Inflammatory macrophage treated with lipopolysaccharide for 4 hours (primary cell): ENCODE measurements at places on chromosomes 4 and X.

DNA sequence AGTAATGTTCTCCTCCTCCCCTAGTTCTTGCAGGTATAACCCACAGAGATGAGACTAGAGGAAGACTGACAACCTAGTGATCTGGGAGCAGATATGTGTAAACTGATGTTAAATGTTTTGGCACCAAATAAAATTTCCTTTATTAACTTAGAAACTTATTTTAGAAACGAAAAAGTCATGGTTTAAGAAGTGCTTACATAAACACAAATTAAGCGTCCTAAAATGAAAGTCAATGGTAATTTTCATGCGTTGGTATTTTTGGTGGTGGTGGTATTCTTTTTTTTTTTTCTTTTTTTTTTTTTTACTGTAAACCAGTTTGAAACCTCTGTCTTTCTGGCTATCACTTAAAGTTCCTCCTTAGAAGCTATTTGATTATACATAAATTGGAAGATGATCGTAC is 1438.1 kb upstream of the TENM3 start:
- no peak for DNase-seq

GRCh38 chrX:152861116-152861515 is 30.3 kb downstream of the NSDHL start:
- no peak for DNase-seq

- DNase-seq, result no peak
Measured at GRCh38 chr4:71833232-71833900, 49.5 kb upstream of the GC start.

- DNase-seq, result no peak
Measured at GRCh38 chr4:140110542-140111215, 43.3 kb downstream of the MAML3 start.

DNA sequence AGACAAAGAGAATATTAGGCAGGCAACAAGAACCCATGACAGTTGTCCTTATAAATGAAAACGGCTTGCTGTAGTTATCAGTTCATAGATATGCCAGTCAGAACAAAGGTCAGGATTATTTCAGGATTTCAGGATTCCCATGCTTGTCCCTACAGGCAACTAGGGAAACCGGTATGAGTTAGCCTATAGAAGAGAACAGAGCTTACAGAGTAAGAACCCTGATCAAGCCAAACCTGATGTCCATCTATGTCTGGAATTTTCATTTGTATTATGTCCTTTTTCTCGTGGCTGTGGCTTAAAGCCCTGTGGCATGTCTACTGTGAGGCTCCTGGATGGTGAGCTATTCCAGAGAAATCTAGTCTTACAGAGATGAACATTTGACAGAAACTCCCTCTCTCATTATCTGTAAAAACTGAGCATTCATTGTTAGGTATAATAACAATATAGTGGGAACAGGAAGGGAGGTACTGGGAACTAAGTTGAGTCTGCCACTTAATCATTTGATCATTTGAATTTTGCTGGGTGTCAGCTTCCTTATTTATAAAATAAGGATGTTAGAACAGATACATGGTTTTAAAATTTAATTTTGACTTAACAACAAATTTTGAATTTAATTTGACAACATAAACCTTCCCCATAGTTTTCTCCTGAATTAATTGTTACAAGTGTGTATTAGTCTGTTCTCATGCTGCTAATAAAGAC is 129.5 kb upstream of the KLF3 start:
- DNase-seq, result peak; percentile 44

DNA sequence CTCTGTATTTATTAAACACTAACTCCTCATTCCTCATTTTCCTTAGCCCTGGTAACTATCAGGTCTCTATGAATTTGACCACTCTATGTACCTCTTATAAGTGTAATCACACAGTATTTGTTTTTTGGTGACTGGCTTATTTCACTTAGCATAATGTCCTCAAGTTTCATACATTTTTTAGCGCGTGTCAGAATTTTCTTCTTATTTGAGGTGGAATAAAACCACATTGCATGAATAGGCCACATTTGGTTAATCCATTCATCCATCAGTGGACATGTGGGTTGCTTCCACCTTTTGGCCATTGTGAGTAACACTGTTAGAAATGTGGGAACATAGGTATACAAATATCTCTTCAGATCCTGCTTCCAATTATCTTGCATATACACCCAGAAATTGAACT is 341.2 kb upstream of the BOD1L1 start:
- DNase-seq, result no peak

GRCh38 chrX:97065973-97066372 is 182.3 kb downstream of the RPA4 start:
- no peak for DNase-seq

- DNase-seq, result no peak
Measured at GRCh38 chr4:20723019-20723418, 22.8 kb downstream of the PACRGL start.

GRCh38 chrX:142156567-142156966 is 48.5 kb downstream of the MAGEC2 start:
- DNase-seq, result no peak

GRCh38 chr4:62292911-62293310 is 1092.8 kb downstream of the ADGRL3 start:
- no peak for DNase-seq

- no peak for DNase-seq
Measured at GRCh38 chr4:183244506-183244905, 75.6 kb downstream of the CLDN22 start.

- DNase-seq, result peak; percentile 89
Measured at GRCh38 chrX:39144956-39145355, 343.7 kb downstream of the MID1IP1 start.

DNA sequence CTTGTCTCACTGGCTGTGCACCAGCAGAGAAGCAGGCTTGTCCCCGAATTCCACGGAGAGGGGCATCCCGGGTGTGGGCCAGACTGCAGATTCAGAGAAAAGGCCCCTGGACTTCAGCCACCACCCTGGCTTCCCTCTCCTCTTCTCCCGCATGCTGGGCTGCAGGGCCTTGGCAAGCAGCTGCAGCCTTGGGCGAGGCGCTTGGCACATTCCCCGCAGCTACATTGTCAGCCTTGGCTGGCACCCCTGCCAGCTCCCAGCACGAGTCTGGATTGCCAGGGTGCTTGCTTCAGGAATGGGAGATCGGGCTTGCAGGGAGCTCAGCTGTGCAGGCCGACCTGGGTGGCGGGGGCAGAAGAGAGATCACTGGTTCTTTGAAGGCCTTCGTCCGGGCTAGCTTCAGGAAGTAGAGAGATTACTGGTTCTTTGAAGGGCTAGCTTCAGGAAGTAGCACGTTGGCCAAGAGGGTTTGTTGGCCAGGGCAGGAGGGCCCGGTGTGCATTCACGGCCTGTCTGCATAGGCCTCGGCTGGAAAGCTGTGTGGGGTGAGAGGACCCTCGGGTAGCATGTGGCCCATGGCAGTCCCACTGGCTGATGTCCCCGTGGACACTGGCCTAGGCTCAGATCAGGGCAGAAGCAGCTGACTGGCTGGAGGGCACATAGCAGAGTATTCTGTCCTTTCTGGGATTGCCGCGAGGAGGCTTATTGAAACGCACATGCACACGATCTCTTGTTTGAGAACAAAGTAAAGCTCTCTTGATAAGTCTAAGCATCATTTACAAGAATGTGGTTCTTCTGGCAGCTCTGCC is 2.7 kb downstream of the ABCD1 start:
- peak; percentile 33 for DNase-seq

DNA sequence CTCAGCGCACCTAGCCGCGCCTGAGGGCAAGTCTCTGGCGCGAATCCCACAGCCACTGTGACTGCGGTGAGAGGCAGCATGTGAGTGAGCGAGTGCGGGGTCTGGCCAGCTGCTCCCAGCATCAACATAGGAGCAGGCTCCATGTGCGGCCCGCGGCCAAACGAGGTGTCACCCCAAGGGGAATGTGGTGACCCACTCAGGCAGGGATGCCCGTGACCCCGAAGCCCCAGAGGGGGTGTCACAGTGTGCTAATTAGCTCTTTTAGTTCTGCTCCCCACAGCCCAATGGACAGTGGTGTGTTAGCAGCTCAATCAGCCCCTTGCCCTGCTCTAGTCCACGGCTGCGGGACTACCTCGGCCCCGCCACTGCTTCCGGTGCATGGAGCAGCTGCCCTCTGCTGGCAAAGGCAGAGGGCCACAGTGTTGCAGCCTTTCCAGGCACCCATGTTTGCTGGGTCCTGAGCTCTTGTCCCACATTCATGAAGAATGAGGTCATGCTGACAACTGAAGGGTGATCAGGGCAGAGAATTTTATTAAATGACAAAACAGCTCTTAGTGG is 61.4 kb downstream of the AGA start:
- DNase-seq, result no peak

DNA sequence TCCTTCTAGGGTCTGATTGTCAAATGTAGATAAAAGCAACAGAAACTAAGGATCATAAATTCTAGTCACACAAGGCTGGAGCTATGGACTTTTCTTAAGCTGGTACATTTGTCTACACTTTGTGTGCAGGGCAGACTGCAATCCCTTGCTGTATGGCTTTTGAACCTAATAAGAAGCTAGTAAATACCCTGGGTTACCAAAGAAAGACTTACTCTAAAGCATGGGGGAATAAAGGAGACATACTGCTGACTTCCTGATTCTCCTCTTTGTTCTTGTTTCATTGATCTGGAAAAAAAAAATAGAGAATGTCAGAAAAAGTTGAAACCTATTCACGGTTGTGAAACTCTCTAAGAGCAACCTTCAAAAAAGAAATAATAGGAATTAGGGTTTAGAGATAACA is 216.6 kb upstream of the TLL1 start:
- no peak for DNase-seq

GRCh38 chr4:114558446-114559020 is 40.1 kb upstream of the UGT8 start:
- DNase-seq, result no peak

DNA sequence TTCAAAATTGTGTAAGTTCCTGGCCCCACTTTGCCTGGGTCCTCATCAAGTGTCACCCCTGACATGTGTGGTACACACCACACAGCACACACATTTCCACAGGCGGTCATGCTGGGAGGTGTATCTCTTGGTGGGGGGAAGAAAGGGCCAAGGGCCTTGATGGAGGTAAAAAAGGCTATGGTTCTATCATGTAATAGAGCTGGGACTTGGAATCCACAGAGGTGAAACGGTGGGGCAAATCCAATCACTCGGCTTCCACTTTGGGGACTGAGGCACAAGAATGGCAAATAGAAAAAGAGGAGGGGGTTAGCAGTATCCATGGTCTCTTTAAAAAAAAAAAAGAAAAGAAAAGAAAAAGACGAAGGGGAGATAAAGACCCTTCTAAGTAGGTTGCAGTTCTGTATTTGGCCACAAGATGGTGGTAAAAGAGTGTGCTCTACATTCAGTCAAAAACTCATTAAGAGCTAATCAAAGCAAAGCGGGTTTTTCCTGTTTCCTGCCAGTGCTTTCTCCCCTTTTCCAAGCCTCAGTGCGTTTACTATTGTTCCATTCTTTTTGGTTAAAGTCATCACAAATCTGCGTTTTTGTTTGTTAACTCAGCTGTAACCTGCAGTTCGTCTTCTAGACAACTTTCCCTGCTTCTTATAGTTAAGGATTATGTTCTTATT is 37.0 kb upstream of the ATP6AP2 start:
- DNase-seq, result peak; percentile 31

GRCh38 chr4:138226351-138226750 is 15.8 kb downstream of the SLC7A11 start:
- DNase-seq, result no peak

- DNase-seq, result peak; percentile 37
Measured at GRCh38 chr4:8917868-8918783, 46.5 kb upstream of the HMX1 start.

GRCh38 chr4:83036991-83037665 is 2.1 kb downstream of the COPS4 start:
- DNase-seq, result no peak

DNA sequence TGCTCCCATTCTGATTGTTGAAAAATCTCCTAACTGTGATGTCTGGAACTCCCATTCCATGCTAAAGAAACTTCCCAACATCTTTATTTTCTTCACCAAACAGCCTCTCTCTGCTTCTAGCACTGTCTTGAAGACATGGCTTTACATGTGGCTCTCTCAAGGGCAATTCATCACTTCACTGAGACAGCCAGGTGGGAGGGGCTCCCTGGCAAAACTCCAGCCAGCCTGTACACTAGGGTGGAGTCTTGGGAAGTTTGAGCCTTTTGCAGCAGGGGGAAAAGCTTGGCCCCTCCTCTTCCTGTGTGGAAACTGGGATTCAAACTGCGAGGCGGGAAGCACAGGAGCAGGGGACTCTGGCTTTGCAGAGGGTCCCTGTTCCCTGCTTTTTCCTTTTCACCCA is 130.5 kb upstream of the TTC29 start:
- no peak for DNase-seq

GRCh38 chr4:86837691-86838503 is 11.3 kb downstream of the SLC10A6 start:
- DNase-seq, result no peak

DNA sequence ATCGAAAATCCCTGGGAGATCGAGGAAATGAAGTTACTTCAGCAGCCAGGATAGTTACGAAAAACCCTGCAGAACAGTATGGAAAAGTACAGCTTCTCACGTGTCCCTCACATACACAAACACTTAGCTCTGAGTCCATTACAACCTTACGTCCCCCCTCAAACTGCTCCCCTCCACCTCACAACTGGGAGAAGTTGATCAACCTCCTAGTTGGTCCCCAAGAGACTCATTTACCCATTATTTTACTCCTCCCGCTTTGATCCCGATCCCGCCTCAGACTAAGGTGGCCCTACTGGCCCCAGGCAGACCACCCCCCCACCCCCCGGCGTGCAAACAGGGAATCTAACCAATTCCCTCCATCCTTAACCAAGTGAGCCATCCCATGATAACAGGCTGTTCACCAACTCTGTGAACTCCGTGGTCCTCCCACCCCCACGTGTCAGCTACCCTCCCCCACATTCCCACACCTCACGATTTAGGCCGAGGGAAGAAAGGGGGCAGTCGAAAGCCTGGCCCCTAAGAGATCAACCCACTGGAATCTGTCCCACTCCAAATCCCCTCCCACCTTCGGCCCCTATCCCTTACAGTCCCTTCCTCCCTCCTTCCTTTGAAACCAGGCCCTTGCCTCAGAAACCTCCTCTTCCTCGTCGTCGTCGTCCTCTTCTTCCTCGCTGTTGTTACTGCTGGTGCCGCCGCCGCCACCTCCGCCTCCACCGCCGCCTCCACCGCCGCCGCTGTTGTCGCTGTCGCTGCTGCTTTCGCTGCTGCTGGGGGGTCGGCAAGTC is 755 bp downstream of the ANKRD17 start:
- DNase-seq, result peak; percentile 40

- DNase-seq, result no peak
Measured at GRCh38 chr4:71025654-71026053, 32.2 kb downstream of the DCK start.

- no peak for DNase-seq
Measured at GRCh38 chr4:77413766-77414165, 191.9 kb upstream of the CXCL13 start.
